CD8-positive, alpha-beta memory T cell (primary cell): ENCODE measurements at places on chromosomes 2 and 18. TPM values are rescaled to one million over a fixed set of nuclear protein-coding genes. Genes with fewer than 3 reads are reported as not detected.
A peak's percentile ranks its signal among the peaks of the same experiment; 100 is the strongest.

- peak; percentile 3 for DNase-seq
These were observed 739.1 kb upstream of the ZEB2 start for GRCh38 chr2:145258903-145259579.

The PDE11A gene
- not detected for total RNA-seq

GRCh38 chr2:98852932-98853331 lies 83.1 kb downstream of the CRACDL start:
- DNase-seq: no peak

- no peak for DNase-seq
These were observed 10.3 kb upstream of the ARHGEF4 start for GRCh38 chr2:130826419-130826818.

The UNC80 gene
- not detected for total RNA-seq

The MYO1B gene
- total RNA-seq: 4.6 TPM

DNA sequence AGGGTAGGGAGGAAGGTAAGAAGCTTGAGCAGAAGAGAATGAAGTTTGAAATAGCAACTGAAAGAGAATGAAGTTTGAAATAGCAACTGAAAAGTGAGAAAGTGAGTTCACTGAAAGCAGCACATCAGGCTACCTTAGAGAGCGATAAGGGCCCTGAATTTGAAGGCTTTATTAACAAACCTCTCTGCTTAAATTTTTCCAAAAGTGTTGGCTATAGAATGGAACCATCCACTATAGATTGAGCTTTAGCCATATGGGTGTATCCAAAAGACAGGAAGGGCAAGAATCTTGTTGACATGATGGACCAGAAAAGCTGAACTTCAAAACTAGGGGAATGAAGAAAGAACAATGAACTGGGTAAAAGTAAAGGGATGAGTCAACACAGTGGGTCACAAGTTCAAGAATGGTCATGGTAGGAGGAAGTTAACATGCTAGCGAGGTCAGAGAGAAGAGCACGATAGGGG lies 122.5 kb downstream of the ASXL3 start:
- DNase-seq: no peak
